ENCODE measurements at places on chromosomes 3 and 15.

GRCh38 chr3:16808393-16809107 lies 76.2 kb upstream of the PLCL2 start:
- no peak for DNase-seq

DNA sequence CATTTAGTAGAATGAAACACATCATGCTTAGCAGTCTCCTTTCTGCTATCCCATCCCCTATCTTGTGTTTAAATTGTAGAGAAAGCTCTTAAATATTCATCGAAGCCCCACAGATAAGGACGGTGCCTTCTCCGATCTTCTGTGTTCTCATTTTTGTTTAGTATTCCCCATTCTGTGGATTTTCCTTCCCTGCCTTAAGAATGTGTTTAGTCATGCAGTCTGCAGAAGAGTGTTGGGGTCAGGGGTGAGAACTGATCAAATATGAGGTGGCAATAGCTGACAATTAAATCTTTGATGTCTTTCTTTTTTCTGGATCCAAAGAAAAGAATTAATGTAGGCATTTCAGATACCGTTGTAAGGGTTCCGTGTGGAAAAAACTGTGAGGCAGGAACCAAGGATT lies 9.3 kb upstream of the ANKUB1 start:
- no peak for DNase-seq

- DNase-seq, result peak; percentile 73
Measured at GRCh38 chr3:190325923-190326322, 3.7 kb upstream of the CLDN1 start.

GRCh38 chr3:128845778-128846485 lies 33.5 kb upstream of the ACAD9 start:
- peak; percentile 60 for DNase-seq

GRCh38 chr15:60128710-60129109 lies 124.6 kb downstream of the FOXB1 start:
- DNase-seq, result no peak

GRCh38 chr3:140883428-140884040 lies 58.1 kb upstream of the SLC25A36 start:
- DNase-seq, result no peak

GRCh38 chr3:13053420-13053819 lies 19.8 kb downstream of the IQSEC1 start:
- no peak for DNase-seq

- no peak for DNase-seq
Measured at GRCh38 chr3:144426967-144427366, 455.3 kb downstream of the DIPK2A start.

- DNase-seq, result peak; percentile 13
Measured at GRCh38 chr15:76059320-76060117, at the start of gene TMEM266. TMEM266 (plus strand) TSS chr15:76059985; CDS start chr15:76134264, 74,279 bp downstream.

GRCh38 chr15:80028937-80029336 lies 30.5 kb upstream of the ZFAND6 start:
- DNase-seq, result no peak

- DNase-seq, result no peak
Measured at GRCh38 chr3:60240492-60240891, 1010.8 kb downstream of the FHIT start.

- DNase-seq, result peak; percentile 25
Measured at GRCh38 chr15:70923311-70924080, 30.9 kb downstream of the LRRC49 start.

DNA sequence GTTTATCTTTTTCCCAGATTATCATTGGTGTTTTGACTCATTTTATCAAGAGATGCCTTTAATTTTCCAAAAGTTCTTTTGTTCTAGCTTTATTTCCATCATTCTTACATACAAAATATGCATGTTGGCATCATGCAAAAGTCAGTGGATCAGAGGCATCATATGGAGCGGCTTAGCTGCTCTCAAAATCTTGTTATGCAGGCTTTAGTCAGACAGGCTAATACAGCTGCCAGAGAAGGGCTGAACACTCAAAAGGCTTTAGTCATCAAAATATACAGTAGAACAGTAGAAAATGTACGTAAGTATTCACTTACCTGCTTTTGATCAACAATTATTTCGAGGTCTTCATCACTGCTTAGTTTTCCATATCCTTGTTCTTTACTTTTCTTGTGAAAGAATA lies 65.5 kb downstream of the PEX5L start:
- DNase-seq, result peak; percentile 5

DNA sequence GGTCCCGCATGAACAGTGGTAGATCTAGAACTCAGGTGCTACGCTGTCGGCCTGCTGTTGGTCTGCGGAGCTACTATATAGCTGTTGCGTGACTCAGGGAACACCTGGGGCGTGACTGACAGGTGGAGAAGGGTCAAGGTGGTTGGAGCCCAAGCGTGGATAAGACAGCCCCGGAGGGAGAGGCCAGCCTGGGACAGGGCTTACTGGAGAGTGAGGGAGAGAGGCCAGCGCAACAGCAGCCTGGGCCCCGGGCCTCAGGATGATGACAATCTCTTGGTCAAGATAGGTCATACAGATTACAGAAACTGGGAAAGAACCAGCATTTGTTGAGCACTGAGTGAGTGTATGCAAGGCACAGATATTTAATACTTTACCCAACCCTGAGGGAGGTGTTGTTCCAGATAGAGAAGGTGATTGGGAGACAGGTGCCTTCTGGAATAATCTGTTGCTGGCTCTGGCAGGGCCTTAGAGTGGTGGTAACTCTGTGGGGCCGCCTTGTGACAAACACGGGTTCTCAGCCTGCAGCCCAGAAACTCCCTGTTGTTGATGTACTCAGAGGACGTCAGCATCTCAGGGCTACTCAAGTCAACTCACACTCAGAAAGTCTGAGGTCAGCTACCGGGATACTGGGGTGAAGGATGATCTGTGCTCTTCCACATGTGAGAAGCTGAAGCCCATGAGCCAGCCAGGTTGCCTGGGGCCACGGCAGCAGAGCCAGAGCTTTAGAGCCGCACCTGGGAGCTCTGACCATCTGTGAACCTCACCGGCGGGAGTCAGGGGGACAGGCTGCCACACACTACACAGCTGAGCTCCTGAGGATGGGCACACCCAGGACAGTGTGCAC lies 265.4 kb upstream of the HES1 start:
- DNase-seq, result no peak

DNA sequence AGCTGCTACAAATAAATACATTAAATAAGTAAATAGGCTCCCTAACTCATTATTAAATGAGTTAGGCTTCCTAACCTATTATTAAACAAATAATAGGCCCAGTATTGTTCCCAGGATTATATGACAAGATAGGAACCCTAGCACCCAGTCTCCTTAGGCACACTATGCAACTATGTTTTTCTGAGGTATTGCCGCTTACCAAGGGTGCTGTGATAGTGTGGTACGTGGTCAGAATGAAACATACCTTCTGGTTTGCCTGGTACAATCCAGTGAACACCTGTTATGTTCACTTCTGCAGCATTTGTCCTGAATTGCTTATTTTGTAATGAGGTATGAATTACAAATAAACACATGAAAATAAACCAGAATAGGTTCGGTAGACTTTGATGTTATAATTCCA lies 375.6 kb upstream of the GBE1 start:
- DNase-seq, result no peak

DNA sequence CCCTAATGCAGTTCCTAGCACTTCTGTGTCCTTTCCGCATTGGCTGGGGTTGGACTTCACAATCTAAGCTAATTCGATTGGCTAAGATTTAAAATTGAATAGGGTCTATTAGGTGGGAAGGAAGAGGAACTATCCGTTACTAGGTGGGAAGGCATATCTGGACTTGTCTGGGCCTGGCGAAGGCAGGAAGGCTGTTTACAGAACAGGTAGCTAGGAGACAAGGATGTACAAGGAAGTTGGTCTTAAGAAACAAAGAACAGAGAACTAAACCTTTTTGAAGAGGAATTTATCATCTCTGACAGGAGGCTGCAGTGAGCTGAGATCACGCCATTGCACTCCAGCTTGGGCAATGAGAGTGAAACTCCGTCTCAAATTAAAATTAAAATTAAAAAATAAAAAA lies 17.3 kb upstream of the ATG7 start:
- no peak for DNase-seq

DNA sequence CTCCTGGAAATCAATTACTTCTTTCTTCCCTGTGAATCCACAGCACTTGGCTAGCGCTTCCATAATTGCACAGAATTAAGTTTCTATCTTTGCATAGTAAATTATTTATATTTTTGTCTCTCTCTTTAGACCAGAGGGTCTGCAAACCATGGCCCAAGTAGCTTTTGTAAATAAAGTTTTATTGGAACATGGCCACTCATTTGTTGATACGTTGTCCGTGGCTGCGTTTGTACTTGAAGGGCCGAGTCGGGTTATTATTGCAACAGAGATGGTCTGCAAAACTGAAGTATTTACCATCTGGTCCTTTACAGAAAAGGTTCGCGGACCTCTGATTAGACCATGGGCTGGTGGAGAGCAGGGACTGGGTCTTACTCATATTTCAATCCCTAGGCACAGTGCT lies 102.5 kb downstream of the RPLP1 start:
- DNase-seq, result no peak

Measured in fibroblast of upper back skin (primary cell).